ENCODE measurements at places on chromosomes 7 and 10.

GRCh38 chr7:3650844-3651243 is 349.8 kb downstream of the SDK1 start:
- no peak for DNase-seq

DNA sequence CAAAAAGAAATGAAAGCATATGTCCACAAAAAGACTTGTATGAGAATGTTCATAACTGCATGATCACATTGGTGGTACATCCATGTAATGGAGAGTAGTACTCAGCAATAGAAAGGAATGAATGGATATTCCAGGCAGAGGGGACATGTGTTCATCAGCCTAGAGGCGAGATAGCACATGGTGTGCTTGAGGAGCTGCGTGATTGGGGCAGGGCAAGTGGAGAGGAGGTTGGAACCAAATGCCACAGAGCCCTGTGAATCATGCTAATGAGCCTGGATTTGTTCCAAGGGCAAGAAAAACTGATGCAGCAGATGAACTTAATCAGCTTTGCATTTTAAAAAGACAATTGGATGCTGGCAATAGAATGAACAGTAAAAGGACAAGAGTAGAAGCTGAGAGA is 73.3 kb downstream of the C10orf90 start:
- DNase-seq: no peak

- DNase-seq: no peak
Observed at GRCh38 chr7:12314199-12314598, 89.5 kb downstream of the VWDE start.

GRCh38 chr7:138247568-138248333 is 171.5 kb downstream of the AKR1D1 start:
- DNase-seq: no peak

DNA sequence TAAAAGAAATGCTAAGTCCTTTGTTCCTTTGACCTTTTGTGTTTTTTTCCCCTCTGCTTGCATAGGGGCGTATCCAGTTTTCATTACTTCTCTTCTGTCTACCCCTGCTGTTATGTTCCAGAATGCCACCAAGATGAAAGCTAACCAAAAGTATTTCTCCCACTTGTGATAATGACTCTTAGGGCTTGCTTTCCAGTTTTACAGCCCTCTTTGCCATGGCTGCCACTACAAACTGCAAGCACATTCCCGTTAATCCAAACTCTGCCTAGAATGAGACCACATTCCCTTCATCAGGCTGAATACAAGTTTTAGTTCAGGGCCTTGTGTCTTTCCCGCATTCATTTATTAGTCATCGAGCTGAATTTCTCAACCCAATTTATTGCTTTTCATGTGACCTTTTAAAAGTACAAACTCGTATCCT is 23.6 kb upstream of the CD36 start:
- no peak for DNase-seq

DNA sequence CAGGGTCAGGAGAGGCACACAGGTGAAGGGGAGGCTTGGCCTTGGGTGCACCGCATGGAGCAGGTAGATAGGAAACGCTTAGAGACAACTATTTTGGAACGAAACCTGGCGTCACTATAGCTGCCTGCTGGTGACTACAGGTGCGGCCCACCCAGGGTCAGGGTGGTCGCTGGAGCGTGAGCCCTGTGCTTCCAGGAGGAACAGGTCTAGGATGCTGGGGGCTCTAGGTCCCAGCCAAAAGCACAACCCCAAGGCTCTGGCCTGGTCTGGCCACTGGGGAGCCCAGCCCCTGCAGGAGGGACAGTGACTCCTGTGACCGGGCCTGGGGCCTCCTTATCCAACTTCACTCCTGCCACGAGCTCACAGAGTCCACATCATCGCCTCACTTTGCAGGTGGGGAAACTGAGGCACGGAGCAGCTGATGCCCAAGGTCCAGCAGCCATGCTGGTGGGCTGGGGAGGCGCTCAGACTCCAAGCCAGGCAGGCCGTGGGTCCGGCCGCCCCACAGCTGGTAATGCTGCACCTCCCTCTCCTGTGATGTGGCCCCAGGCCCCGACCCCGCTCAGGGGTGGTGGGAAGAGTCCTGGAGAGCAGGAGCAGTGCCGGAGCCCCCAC is 9.0 kb downstream of the LFNG start:
- DNase-seq: no peak

All from NCI-H2029 treated with DMSO at 0.1 percent for 48 hours (cell line).